Hypothalamus (tissue), 51 donors: ENCODE measurements at places on chromosomes 3 and 15.

DNA sequence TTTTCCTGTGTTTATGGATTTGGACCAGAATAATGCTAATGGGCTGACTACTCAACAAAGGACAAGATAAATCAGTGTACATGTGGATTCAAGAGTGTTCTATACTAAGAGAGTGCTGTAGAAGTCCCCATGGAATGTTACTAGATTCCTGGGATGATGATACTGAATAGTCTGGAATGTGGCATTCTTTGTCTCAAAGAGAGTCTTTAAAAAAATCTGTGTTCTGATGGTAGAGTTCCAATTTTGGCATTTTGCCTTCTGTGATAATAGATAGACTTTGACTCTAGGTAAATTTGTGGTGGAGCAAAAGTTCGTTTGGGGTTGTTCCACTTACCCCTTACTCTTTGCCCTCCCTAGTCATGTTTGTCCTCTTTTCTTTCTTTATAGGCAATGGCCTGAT lies 43.7 kb downstream of the NMD3 start:
- DNase-seq = no peak

GRCh38 chr15:60585743-60586708 lies 107.1 kb upstream of the ICE2 start:
- DNase-seq = no peak

- no peak for DNase-seq
Observed at GRCh38 chr15:29749365-29750086, 72.7 kb downstream of the TJP1 start.

DNA sequence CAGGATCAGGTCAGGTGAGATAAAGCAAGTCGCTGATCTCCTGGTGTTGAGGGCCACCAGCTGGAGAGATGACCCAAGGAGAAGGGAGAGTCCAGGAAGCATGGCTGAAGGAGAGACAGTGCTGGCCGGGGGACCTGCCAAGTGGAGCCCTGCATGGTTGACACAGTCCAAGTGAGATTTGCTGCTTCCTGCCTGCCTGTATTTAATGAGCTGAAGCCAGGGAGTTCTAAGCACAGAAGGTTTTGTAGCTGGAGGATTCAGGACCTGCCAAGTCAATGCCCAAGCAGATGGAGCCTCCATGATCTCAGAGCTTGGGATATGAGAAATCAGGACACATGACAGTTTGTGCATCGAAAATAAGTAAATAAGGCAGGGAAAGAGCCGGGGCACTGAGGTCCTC lies 125.6 kb downstream of the SRGAP3 start:
- no peak for DNase-seq

DNA sequence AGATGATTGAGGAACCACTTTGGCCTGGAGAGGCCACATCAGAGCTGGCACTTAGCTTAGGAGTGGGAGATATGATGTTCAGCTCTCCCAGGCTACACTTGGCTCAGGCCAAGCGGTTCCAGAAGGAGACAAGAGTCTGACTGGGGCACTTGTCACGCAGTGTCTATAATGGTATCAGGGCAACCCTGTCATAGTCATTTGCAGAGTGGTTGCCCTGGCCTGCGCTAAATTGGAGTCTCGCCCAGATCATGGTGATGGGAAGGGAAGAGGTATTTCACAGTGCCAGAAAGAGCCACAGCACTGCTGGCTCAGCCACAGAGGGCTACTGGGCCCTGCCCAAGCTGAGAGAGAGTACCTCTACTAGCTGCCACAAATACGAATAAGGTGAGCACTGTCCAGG lies 186.9 kb upstream of the CRBN start:
- DNase-seq = no peak

DNA sequence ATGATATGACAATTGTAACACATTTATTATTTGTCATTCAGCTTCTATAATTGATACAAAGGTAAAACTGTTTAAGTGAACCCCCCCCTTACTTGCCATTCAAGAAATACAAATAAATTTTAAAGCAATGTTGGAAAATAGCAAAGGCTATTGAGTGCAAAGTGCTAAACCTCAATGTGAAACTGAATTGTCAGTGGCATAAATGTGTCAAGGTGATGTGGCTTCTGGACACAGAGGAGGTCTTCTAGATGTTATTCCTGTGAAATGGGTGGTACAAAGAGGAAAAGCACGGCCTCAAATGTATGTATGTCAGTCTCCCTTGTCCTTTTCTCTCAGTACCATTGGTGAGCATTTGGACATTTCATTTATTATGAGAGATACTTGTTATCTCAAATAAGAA lies 149.4 kb downstream of the MCTP2 start:
- no peak for DNase-seq

GRCh38 chr15:98649472-98650416 lies 1.4 kb downstream of the IGF1R start:
- DNase-seq = no peak

DNA sequence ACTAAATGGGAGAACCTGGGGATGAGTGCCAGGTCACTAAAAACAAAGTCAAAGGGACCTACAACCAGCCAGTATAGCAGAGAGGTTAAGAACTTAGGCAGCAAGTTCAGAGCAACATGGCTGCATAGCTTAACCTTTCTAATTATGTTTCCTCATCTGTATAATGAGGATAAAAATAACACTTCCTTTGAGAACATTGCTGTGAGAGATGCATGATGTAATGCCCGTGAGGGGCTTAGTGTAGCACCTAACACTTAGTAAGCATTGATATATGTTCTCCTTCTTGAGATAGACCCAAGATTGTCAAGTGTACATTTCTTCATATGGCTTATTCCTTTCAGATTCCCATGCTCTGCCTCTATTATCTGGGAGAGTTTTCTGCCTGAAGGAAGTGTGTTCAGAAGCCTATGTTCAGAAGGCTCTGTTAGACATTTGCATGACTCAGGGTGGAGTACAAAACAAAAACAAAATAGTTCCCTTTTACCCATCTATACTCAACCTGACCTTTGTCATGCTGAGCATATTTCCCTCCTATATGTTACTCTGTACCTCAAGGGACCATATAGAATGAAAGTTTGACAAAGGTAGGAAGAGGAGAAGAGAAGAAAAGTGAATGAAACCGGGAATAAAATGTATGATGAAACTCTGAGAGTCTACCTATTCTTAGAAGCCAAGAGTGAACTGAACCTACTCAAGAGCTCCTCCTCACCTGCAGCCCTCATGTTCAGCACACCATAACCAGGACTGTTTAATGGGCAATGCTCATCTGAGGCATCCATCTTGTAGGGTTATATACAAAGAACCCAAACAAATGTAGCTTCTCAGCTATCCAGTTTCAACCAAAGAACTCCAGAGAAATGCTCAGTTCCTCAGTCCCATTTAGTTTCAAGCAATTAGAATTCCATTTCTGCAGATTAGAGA lies 70.7 kb upstream of the KCNMB2 start:
- no peak for DNase-seq

DNA sequence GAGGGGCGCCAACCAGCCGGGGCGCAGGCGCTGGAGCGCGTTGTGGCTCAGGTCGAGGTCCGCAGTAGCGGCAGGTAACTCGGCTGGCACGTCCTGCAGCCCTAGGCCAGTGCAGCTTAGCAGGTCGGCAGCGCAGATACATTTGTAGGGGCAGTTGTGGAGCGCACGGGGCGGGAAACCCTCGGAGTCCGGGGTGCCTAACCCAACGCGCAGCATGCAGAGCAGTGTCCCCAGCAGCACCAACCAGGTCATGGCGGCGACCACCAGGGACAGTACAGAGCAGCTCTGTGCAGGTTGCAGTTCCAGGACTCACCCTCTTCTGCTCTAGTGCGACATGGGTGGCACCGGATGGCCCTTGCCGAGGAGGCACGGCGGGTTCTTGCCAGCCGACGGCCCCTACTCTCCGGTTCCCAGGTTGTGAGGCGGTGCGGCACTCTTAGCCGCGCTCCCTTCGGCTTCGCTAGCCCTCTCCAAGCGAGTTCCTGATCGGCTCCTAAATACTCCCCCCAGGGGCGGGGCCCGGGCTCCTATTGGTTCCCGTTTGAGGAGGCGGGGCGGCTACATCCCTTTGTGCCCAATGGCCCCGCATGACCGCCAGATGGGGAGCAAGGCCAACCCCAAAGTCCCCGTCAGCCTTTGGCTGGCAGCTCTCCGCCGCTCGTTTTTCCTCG lies at the start of gene AMIGO3:
Gene AMIGO3, minus strand, starts transcription at position 471 of the 671 bp plus-strand sequence. Its CDS starts 219 bp downstream, at position 252.
- peak; percentile 91 for DNase-seq

- DNase-seq = no peak
Observed at GRCh38 chr3:3189102-3189727, 9.7 kb upstream of the CRBN start.

GRCh38 chr3:55622116-55622515 lies 135.0 kb upstream of the WNT5A start:
- DNase-seq = no peak

DNA sequence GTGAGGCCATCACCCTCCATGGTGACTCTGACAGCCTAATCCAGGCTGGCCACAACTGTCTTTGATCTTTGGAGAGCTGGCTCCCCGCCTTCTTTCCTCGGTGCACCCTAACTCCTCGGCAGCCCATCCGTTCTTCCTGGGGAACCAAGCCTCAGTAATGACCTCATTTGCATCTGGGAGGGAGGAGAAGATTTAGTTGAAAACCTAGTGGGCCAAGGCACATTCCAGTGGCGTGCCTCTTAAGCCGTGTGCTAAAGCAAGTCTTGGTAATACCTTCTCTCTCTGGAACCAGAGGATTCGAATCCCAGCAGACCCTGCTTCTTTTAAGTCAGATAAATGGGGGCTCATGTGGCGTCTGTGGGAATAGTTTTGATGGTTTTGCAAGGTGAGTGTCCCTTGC lies 233.1 kb downstream of the EBLN2 start:
- DNase-seq = no peak

DNA sequence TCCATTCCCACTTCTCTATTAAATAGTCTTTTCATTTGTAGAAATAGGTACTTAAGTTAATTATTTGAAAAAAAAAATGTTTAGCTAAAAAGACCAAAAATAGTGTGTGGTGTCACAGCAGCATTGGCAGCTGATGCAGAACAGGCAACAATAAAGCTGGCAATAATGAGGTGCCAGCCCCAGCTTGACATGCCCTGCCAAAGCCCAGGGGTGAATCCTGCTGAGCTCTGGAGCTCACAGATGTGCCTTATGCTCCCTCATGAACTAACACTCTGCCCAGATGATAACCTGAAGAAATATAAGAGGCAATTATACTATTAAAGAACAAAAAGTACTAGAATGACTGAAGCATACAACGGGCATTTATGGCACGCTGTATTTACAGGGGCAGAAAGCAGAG lies 63.8 kb downstream of the IGSF11 start:
- DNase-seq = peak; percentile 12

DNA sequence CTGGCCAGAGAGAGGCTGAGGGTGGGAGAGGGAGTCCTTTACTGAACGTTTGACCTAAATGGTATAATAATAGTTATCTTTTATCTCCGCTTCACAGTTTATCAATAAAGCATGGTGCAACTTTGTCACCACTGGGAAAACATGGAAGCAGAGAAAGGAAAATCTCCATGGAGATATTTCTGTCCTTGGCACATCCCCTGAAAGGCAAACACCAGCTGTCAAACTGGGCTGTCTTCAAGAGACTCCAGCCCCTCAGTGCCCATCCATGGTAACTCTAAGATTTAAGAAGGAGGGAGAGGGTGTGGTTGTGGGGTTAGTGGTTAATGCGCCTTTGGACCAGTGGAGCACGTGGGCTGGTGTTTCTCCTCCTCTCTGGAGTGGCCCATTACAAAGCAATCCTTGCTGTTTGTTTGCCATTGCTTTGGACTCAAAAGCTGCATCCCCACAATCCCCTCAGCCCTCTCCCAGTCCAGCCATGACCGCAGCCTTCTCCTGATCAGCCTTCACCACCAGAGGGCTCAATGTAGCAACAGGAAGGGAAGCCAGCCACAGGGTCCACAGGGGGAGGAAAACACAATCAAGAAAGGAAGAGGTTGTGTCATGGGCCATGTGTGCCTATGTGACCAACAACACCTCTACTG lies 38.2 kb upstream of the FAM174B start:
- DNase-seq = no peak

GRCh38 chr3:156489462-156489911 lies 65.4 kb downstream of the SSR3 start:
- no peak for DNase-seq

GRCh38 chr3:144521131-144521530 lies 549.5 kb downstream of the DIPK2A start:
- no peak for DNase-seq

- DNase-seq = no peak
Observed at GRCh38 chr15:89423981-89424380, 72.4 kb downstream of the RHCG start.

GRCh38 chr3:123688241-123688747 lies 103.4 kb upstream of the HACD2 start:
- no peak for DNase-seq

DNA sequence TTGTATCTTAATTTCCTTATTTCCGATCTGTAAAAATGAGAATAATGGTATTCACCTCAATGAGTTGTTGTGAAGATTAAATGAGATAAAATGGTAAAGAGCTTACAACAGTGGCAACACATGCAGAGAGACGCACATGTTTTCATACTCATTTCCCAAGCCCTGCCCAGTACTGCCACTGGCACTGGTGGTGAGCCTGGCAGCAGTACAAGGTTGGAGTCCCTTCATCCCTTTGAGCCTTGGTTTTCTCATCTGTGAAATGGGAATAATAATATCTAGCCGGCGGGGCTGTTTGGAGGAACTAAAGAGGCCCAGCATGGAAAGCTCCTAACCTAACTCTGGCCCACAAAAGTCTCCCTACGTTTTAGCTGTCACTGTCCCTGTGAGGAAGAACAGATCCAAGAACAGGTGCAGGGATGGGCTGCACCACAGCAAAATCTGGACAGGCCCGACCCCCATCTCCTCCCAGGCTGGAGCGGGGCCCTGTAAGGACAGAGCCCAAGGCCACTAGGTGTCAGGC lies 866 bp upstream of the CD276 start:
- DNase-seq = no peak

- no peak for DNase-seq
Observed at GRCh38 chr3:196502775-196503195, 783 bp downstream of the RNF168 start.
